ENCODE measurements at places on chromosomes 2 and 18. TPM values are rescaled to one million over a fixed set of nuclear protein-coding genes. Genes with fewer than 3 reads are reported as not detected.

Gene OSR1
- polyA plus RNA-seq: not detected

Gene FOXD4L1
- not detected for polyA plus RNA-seq

Gene LAMA1
- polyA plus RNA-seq: not detected

Gene UBR3
- 6.1 TPM for polyA plus RNA-seq

Gene TMEM182
- 6.9 TPM for polyA plus RNA-seq

Gene ATRAID
- polyA plus RNA-seq: 379 TPM

Gene RRM2
- polyA plus RNA-seq: 0.24 TPM

Gene UGT1A5
- not detected for polyA plus RNA-seq

Gene CFC1
- not detected for polyA plus RNA-seq

Gene CPO
- not detected for polyA plus RNA-seq
